GM13977 (cell line): ENCODE measurements at places on chromosomes 1 and 21.

- DNase-seq = no peak
Measured at GRCh38 chr1:181849071-181849470, 212.4 kb downstream of the ZNF648 start.

GRCh38 chr1:44565259-44565750, 109.0 kb downstream of the TMEM53 start:
- DNase-seq = no peak

- DNase-seq = no peak
Measured at GRCh38 chr1:14606632-14607031, 8.1 kb downstream of the KAZN start.

DNA sequence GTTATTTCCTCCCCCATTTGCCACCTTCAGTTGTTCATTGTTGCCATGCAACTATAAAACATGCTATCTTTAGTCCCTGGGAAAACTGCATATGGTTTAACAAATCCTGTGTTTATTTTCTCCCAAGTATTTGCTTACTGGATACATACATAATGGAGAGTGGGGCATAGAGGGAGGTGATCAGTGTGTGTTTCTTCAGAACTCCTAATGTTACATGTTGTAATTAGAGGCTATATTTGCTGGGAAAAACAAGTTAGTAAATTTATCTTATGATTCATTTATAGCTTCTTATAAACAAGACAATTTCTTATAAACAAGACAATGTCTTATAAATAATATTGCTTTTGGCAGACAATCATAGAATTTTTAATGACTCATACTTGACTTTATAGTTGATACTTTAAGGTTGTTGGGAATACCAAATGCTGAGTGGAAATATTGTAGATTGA, 7.3 kb upstream of the GIPC2 start:
- no peak for DNase-seq

DNA sequence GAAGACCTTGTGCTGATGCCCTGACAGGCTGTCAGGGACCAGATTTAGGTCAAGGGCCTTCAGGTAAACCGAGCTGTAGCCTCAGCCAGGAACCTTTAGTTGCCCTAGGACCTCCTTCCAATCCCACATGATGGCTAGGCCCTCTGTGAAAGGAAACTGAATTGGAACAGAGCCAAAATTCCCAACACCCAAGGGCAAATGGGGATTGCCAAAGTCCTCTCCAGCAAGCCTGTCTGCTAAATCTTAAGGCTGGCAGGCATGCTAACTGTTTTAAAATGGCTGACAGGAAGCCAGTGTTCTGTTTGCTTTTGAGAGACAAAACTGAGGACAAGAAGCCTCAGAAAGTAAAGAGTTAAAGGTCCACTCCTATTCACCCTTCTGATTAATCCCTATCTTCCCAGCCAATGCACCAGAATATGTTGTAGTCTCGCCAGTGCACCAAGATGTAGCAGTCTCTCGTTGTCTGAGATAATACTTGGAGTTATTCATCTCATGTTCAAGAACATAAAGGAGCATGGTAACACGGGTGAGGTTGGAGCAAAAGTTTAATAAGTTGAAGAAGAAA, 35.1 kb downstream of the MSTO1 start:
- DNase-seq = no peak

- DNase-seq = no peak
Measured at GRCh38 chr1:26690157-26690556, 5.7 kb upstream of the ARID1A start.

- DNase-seq = no peak
Measured at GRCh38 chr1:200128944-200129879, 101.7 kb downstream of the NR5A2 start.

DNA sequence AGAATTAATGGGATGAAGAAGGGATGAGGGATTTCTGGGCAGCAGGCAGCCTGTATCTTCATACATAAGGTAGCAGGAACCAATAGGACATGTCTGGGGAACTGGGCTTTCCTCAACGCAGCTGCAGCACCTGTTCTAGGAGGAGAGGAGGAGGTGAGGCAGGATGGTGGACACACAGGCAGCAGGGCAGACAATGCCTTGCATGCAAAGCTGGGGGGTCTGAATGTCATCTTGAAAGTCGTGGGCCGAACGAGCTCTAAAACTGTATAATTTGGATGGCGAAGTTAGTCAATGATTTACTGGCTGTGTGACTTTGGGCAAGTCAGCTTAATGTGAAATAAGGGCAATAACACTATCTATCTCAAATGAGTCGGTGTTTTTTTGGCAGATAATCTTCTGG, 124.4 kb downstream of the BEND5 start:
- no peak for DNase-seq

DNA sequence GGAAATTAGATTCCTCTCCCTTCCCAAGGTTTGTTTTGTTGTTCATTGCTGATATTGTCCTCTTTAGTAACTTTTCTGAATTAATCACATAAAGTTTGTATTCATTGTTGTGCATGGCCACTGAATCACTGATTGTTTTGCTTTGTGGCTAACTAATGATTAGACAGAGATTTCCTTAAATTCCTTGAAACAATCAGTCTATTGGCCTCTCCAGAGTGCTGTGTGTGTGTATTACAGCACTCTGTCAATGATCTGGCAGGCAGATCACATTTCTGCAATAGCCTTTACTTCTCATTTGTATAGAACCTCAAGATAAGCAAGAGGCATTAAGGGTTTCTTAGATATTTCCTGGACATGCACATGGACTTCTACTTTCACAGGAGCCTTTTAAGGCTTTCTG, 78.6 kb downstream of the DUSP10 start:
- no peak for DNase-seq

GRCh38 chr1:201545851-201546492, 7.0 kb downstream of the NAV1 start:
- no peak for DNase-seq

GRCh38 chr1:228373004-228373680, 33.5 kb downstream of the TRIM11 start:
- no peak for DNase-seq

DNA sequence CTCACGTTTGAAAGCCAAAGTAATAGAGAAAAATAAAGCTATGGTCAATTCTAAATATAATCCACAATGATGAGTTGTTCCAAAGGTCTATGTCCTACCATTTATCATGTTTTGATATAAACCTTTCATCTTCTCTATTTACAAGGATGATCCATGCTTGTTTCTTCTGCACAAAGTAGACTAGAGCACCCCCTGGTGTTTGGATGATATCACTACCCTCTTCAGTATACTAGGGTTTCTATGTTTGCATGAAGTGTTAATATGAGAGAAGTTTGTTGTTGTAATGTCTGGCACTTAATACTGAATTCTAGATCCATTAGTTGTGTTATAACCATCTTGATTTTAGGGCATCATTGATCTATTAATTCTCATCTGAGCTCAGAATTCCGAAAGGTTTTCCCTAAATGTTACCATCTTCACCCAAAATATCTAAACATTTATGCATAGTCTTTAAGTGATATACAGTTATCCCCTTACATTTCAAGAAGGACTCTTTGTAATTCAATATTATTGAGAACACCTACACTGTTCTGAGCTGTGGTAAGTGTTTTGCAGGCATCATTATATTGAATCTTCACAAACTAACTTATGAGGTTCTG, 21.1 kb downstream of the CLDN8 start:
- DNase-seq = no peak

GRCh38 chr1:90142697-90143096, 147.8 kb downstream of the ZNF326 start:
- DNase-seq = no peak

DNA sequence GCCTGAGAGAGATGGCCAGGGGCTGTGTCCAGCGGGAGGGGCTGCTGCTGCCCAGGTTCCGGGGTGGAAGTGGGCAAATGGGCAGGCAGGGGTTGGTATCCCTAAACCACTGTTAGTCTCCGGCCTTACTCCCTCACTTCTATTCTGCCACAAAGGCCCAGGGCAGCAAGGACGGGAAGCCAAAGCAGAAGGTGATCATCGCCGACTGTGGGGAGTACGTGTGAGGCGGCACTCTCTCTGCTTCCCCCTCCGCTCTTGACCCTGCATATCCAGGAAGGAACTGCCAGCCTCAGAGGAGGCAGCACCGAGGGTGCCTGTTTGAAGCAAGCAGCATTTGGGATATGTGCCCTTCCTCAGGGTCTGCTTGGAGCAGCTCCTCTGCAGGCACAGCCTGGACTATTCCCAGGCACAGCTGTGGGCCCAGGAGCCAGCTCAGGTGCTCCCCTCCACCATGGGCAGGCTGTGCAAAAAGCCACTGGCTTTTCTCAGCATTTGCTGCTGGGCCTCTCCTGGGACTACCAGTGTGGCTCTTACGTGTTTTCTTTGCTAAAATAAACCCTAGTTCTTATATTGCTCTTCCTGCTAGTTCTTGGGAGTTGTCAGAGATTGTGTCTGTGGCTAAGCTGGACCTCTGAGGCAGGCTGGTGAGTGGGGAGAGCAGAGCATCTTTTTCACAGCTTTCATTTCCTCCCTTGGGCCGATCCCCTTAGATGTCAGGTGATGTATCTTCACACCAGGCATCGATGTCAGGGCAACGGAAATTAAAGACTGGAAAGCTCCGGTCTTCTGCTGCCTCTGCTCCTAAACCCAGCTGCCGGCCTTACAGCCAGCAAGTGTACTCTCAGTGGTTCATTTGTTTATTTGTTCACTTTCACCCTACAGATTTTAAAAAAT, 14.7 kb downstream of the PPIE start:
- no peak for DNase-seq

DNA sequence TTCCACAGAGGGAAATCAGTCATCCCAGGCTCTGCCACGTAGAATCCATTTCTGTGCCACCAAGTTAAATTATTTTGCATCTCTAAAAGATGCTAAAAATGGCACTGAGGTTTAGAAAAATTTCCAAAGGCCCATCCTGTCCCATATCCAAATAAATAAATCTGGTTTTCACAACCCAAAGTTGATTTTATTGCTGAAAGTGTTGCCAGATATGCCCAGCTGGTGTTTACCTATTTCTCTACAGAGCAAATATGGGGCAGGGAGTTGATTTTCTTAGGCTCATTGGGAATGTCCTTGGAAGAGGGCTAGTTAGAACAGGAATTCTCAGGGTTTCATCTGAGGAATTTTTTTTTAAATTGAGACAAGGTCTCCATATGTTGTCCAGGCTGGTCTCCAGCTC, 19.0 kb downstream of the MAP1LC3C start:
- DNase-seq = no peak

- no peak for DNase-seq
Measured at GRCh38 chr21:23899561-23899960, 1707.7 kb downstream of the MRPL39 start.

DNA sequence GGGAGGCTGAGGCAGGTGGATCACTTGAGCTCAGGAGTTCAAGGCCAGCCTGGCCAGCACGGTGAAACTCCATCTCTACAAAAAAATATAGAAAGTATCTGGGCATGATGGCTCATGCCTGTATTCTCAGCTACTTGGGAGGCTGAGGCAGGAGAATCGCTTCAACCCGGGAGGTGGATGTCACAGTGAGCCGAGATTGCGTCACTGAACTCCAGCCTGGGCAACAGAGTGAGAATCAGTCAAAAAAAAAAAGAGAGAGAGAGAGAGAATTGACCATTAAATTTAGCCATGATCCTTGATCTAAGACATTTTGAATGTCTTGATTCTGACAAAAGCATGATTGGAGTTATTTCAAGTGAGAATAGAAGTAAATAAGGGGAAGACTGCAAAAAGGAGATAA, 19.1 kb downstream of the RBM11 start:
- no peak for DNase-seq

DNA sequence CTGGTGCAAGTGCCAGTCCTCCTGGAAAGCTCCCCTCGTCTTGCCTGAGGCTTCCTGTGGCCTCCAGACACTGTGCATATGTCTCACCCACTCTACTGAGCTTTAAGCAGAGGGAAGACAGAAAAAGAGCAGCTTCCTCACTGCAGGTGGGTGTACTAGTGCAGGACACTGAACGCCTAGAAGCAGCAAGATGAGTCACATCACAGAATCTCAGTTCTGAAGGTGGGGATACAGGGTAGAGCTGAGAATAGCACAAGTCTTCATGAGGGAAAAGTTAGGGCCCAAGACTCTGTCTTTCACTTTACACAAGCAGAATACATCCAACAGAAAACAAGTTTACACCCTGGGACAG, 37.4 kb downstream of the PCAT6 start:
- DNase-seq = peak; percentile 73
